ENCODE measurements at places on chromosomes 11 and 22.

DNA sequence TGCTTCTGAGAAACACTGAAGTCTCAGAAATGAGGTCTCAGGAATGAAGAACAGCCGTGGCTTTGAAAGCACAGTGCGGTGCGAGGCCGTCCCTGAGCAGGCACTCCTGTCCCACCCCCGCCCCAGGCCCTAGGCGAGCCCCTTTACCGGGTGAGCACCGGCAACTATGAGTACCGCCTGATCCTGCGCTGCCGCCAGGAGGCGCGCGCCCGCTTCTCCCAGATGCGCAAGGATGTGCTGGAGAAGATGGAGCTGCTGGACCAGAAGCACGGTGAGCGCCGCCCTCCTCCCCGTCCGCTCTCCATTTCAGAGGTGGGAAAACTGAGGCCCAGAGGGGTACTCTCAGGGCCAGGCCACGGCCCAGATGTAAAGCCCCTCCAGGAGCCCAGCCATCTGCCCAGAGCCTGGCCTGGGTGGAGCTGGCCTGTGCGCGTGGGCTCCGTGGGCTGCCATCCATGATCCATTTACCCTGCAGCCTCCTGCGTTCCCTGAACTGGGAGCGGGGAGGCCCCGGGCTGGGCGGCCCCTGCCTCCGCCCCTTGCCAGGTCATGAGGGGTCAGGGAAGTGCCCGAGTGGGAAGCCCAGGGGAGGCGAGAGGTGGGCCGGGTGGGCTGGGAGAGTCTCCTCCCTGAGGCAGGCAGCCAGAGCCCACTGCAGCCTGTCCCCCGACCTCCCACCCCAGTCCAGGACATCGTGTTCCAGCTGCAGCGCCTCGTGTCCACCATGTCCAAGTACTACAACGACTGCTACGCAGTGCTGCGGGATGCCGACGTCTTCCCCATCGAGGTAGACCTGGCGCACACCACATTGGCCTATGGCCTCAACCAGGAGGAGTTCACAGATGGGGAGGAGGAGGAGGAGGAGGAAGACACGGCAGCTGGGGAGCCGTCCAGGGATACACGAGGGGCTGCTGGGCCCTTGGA lies 9.5 kb downstream of the SLC16A8 start:
- no peak for DNase-seq

DNA sequence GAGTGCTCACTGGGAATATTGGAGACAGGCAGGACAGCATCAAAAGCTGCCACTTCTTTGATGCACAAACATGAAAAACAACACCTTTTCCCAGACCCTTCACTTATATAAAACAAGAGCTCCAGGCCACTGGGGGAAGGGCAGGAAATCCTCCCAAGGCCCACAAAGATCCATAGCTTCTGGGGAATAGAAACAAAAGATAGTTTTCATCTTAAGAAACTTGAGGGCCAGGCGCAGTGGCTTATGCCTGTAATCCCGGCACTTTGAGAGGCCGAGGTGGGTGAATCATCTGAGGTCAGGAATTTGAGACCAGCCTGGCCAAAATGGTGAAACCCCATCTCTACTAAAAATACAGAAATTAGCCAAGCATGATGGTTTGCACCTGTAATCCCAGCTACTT lies 15.3 kb downstream of the RTL6 start:
- DNase-seq, result no peak

GRCh38 chr11:83115026-83115425 lies 41.9 kb upstream of the PCF11 start:
- DNase-seq, result no peak

- no peak for DNase-seq
These were observed 21.5 kb upstream of the POU2AF1 start for GRCh38 chr11:111400595-111400994.

- no peak for DNase-seq
These were observed 121.7 kb downstream of the PARVA start for GRCh38 chr11:12499071-12499470.

All from activated naive CD4-positive, alpha-beta T cell (primary cell).